ENCODE measurements at places on chromosomes 11 and 22.
A peak's percentile ranks its signal among the peaks of the same experiment; 100 is the strongest.

GRCh38 chr11:66694056-66694410 is 16.3 kb upstream of the RBM4B start:
- DNase-seq = no peak

DNA sequence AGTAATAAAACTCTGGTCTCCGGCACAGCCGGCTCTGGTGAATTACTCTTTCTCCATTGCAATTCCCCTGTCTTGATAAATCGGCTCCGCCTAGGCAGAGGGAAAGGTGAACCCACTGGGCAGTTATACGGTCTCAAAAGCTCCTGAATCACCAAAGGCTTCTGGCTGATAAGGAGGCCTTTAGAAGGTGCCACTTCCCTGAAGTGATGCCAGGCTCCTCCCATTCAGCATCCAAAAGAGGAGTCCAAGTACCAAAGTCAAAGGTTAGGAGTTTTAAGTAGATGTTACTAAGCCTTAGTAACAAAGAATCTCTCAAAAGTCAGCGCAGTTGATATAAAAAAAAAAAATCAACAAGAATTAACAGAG is 11.8 kb upstream of the ALKBH8 start:
- no peak for DNase-seq

DNA sequence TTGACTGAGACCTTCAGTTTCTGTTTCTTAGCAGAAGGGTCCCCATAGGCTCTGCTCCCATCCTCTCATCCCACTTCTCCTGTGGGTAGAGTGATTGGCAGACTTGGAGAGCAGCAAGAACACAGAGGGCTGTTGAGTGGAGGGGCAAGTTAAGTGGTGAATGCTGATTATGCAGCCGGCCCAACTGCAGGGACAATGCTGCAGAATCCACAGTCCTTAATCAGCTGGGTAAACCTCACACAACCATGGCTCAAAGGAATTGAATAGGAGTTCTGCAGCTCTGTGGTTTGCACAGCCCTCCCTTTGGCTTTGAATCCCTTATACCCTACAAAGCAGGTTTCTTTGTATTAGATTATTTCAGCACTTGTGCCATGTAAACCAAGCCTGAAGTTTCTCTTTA is 161.1 kb downstream of the NAV2 start:
- DNase-seq = no peak

- DNase-seq = no peak
These were observed 189.7 kb upstream of the TMEM45B start for GRCh38 chr11:129625930-129626329.

GRCh38 chr11:95082576-95083001 is 7.1 kb upstream of the ENDOD1 start:
- DNase-seq = no peak

- no peak for DNase-seq
These were observed 10.3 kb downstream of the PLCB3 start for GRCh38 chr11:64261556-64262080.

DNA sequence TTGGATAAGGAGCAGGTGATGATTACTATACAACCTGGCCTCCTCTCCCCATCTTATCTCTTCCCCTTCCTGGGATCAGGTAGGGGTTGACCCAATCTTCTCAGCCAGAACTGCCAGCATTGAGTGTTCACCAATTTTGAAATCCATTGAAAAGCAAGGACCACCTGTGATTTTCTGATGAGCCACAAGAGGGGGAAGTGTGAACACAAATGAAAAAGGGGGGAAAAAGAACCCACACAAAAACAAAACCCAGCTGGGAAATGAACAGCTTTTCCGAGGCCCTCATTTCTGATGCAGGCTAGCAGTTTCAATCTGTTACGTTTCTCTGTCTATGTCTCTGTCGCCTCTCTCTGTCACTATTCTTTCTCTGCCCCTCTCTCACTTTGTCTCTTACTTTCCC is 161.9 kb downstream of the INSC start:
- DNase-seq = no peak

- no peak for DNase-seq
These were observed 277.3 kb upstream of the FAT3 start for GRCh38 chr11:91947215-91947820.

- no peak for DNase-seq
These were observed 30.0 kb downstream of the NAT10 start for GRCh38 chr11:34135439-34135838.

GRCh38 chr11:25183411-25183810 is 686.6 kb downstream of the LUZP2 start:
- DNase-seq = no peak

DNA sequence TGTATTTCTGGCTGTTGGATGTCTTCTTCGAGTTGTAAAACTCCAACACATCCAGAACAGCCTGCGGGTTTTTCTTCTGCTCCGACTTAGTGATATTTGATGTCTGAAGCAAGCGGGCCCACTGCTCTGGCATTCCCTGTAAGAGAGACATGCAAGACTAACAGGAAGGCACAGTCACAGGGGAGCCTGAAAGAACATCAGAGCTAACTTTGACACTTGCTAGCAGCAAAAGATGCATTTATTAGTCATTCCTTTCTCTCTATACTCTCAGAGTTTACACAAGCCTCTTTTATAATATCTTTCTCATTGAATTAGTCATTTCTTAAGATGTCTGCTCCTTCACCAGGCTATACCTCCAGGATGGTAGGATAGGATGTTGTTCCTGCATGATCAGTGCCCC is 77.8 kb upstream of the GDPD4 start:
- no peak for DNase-seq

GRCh38 chr22:36546932-36547331 is 18.0 kb upstream of the EIF3D start:
- no peak for DNase-seq

DNA sequence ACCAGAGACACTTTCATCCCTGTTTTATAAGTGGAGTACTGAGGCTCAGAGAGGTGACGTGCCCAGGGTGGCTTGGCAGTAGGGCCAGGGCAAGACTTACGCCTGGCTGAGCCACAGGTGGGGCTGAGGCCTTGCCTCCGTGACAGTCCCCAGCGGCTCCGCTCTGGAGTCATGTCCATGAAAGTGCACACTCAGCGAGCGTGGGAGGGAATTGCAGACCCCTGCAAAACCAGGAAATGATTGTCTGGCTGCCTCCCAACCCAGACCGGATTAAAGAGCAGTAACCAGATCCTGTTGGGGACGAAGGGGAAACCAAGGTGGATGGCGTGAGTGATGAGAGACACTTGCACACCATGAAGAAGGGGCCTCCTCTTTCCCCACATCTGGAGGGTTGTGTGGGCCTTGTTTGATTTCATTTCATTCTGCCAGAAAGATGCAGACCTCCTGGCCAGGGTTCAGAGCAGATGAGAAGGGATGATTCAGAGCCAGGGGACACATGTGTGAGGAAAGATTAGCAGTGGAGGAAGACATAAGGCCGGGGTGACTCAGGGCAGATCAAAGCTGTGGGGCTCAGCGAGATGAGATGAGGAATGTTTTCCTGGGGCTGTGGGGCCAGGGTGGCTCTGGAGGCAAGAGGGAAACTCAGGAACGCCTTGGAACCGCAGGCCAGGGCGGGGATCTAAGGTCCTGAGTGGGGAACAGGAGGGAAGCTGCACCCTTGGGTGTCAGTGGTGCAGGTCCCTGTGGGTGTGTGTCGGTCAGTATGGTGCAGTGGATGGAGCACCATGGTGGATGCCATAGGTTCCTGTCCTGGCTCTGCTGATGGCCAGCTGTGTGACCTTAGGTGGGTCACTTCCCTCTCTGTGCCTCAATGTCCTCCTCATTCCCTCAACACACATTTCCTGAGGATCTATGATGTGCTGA is 29.9 kb upstream of the LRRC32 start:
- DNase-seq = peak; percentile 98

DNA sequence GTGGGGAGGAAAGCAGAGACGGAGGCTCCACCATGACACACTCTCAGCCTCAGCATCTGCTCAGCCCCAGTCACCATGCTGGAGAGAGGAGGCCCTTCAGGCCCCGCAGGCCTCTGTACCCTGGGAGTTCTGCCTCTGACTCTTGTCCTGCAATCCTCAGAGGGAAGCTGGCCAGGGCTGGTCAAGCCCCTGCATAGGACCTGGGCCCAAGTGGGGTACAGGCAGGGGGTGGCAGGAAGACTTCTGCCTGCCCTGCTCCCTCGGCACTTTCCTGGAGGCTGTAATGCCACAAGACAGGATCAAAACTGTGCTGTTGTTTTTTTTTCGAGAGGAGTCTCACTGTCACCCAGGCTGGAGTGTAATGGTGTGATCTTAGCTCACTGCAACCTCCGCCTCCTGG is 33.7 kb downstream of the LRRC74B start:
- DNase-seq = no peak

- no peak for DNase-seq
These were observed 101.7 kb upstream of the CSNK2A3 start for GRCh38 chr11:11454671-11455223.

GRCh38 chr11:84260862-84261261 is 974.7 kb upstream of the CCDC90B start:
- no peak for DNase-seq

- DNase-seq = no peak
These were observed 20.6 kb upstream of the ST3GAL4 start for GRCh38 chr11:126334659-126335462.

DNA sequence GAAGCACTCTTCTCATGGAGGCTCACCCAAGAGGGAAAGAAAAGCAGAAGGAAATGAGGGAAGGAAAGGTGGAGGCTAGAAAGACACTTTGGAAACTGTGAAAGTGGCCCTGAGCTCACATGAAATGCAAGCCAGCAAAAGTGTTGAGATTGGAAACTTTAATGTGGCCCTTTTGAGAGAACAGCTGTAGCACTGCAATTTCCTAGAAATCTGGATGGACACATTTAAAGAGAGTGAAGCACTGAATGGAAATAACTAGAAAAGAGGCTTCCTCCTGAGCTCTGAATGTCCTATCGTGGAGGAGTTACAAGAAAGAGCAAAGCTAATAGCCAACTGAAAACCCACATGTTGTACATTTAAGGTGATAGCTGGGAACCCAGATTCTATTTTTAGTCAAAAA is 56.0 kb downstream of the LIF start:
- no peak for DNase-seq

GRCh38 chr11:7376386-7376785 is 108.9 kb upstream of the OLFML1 start:
- no peak for DNase-seq

GRCh38 chr11:79366218-79366617 is 74.6 kb downstream of the TENM4 start:
- no peak for DNase-seq

DNA sequence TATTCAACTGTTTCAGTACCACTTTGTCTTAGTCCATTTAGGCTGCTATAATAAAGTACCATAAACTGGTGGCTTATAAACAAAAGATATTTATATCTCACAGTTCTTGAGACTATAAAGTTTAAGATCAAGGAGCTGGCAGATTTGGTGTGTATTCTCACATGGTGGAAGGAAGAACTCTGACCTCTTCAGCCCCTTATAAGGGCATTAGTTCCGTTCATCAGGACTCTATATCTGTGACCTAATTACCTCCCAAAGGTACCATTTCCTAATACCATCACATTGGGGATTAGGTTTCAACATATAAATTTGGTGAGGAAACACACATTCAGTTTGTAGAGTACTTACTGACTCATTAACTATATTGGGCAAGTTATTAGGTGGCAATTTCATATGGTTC is 10.7 kb upstream of the ARL14EP start:
- DNase-seq = no peak

DNA sequence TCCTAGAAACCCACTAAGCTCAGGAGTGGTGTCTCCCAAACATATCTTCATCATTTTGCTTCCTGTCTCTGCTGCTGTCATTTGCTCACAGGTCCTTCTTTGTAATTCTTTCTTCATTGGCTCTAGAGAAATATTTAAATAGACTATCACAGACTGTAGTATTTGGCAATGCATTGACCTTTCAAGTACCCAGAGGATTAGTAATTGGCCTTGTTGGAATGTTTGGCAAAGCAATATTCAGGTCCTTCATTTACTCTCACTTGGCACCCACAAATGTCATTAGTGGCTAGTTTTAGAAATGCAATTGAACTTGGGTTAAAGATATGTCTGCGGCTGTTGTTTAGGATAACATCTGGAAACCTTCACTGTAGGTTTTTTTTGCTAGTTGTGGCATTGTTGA is 11.6 kb downstream of the OR4C5 start:
- DNase-seq = no peak

DNA sequence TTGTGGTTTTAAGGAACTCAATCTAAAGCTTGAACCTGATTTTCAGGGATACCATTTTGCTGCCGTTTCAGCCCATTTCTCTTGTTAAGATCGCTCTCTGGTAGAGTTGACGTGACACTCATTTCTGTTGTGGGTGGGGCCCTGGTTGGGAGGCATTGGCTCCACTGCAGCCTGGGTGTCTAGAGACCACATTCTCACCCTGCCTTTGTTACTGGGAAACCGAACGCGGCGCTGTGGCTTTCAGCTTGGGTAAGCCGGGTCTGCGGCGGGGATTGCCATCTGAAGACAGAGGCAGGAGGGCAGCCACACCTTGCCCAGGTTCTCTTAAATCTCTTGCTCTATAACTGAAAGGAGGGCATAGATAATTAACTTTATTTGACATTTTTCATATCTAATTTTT is 3.2 kb downstream of the EHF start:
- DNase-seq = no peak

DNA sequence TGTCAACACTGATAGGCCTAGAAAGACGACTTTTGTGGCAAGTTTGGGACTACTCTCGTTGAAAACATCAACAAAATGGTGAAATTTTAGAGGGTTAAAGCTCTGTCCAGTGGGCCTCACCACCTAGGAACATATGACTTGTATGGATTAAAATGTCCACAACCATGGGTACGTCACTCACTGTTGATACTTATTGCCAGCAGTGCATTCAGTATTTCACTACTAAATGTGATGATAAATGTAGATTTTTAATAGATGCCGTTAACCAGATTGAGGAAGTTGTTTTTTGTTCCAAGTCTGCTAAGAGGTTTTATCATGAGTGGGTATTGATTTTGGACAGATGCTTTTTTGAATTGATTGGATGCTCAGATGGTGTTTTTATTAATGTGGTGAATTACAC is 33.7 kb downstream of the POLD3 start:
- no peak for DNase-seq

GRCh38 chr11:130431331-130431773 is 2.9 kb upstream of the ADAMTS8 start:
- peak; percentile 84 for DNase-seq

GRCh38 chr11:87083029-87083428 is 45.3 kb downstream of the TMEM135 start:
- DNase-seq = no peak

GRCh38 chr11:105148241-105148640 is 8.7 kb upstream of the CARD18 start:
- DNase-seq = no peak

DNA sequence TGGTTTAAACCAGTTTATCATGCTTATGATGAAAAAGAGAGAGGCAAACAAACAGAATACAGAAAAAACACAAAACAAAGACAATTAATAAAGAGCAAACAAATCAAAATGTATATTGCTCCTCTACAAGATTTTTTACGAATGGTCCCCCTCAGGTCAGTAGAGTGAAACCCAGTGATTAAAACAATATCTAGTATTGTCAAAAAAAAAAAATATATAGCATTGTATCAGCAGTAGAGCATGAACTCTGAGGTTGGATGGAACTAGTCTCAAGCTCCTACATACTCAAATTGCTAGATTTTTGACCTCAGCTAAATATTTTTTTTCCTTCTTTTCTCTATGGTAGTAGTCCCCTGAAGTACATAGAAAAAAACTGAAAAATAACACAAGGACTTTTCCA is 290.3 kb upstream of the LUZP2 start:
- DNase-seq = no peak

Data from common myeloid progenitor, CD34-positive (primary cell).